ENCODE measurements at places on chromosomes 7 and 10.
A peak's percentile ranks its signal among the peaks of the same experiment; 100 is the strongest.

- DNase-seq, result no peak
Observed at GRCh38 chr7:30202671-30203070, 67.9 kb downstream of the MTURN start.

GRCh38 chr10:132653721-132654120, 116.1 kb downstream of the INPP5A start:
- DNase-seq, result no peak

- no peak for DNase-seq
Observed at GRCh38 chr10:114631090-114631665, 26.9 kb downstream of the ABLIM1 start.

GRCh38 chr10:82625512-82626189, 750.7 kb downstream of the NRG3 start:
- no peak for DNase-seq

- DNase-seq, result no peak
Observed at GRCh38 chr7:86647385-86648094, 3.8 kb downstream of the GRM3 start.

- DNase-seq, result no peak
Observed at GRCh38 chr7:82506208-82506607, 62.6 kb upstream of the CACNA2D1 start.

DNA sequence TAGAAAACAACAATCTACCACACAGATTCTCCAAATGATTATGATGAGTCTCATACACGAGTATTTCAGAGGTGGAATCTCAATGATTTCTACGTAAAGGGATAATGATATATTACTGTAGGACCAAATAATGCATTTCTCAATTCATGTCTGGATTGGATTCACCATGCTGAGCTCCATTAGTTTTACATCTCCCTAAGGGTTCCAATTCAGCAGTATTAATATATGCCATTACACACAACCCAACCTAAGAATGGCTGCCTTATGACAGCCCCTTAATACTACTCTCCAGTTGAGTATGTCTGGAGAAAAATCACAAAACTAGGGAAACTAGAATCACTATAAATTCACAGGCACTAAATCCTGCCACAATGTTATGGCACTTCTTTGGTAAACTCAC, 234.3 kb upstream of the PLXNA4 start:
- DNase-seq, result no peak

DNA sequence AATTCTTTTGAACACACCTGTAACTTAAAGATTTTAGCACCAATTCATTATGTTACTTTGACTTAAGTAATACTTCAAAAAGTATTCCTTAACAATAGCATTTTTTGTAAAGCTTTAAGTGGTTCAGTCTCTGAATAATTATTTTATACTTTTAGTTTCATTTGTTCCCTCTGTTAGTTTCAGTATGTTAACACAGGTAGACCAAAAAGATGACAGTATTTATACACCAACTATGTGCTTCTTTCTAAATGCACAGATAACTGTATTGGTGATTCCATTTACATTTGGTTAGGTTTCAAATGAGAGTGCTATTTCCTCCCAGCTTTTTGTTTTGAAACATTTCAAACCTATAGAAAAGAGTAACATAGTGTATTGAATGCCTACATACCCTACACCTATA, 14.0 kb downstream of the RALA start:
- DNase-seq, result no peak

DNA sequence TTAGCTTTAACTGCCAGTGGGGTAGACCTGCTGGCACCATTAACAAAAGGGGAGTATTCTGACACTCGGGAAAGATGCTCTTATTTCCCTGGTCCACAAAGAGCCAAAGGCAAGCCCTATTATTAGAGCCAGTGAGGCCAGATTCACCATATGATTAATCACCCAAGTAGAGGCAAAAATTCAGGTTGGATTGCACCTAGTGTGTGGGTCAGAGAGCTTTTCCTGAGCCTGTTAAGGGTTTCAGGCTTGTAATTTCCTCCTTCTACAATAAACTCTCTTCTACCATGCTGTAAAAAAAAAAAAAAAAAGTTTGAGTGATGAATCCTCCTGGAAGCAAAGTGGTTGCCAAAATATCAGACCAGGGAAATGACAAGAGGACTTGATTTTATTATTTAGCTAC, 163.5 kb downstream of the MBL2 start:
- DNase-seq, result no peak

- DNase-seq, result no peak
Observed at GRCh38 chr7:127871226-127871625, 160.0 kb downstream of the LRRC4 start.

- no peak for DNase-seq
Observed at GRCh38 chr7:104255194-104255593, 47.4 kb upstream of the ORC5 start.

GRCh38 chr7:81956520-81956919, 186.7 kb upstream of the HGF start:
- no peak for DNase-seq

DNA sequence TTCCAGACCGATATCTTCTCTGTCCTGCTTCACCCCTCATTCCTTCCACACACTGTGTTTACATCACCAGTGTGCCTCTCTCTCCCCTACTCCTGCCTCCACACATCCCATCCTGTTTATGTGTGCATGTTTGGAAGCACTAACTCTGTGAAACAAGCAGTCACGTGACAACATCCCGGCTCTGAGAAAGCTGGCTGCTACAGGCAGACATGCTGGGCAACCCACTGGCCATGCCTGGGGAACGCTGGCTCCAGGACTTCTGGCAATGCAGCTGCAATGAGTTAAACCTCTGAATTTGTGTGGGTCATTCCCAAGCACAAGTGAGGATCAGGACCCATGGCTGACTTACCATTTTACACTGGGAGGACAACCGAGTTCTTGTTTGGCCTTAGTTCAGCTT, 74.0 kb downstream of the WNT2 start:
- no peak for DNase-seq

GRCh38 chr7:22356701-22357310, at the start of gene RAPGEF5:
Gene RAPGEF5, minus strand, starts transcription at chr7:22357154. Its CDS starts 94 bp downstream, at chr7:22357060.
- no peak for DNase-seq

DNA sequence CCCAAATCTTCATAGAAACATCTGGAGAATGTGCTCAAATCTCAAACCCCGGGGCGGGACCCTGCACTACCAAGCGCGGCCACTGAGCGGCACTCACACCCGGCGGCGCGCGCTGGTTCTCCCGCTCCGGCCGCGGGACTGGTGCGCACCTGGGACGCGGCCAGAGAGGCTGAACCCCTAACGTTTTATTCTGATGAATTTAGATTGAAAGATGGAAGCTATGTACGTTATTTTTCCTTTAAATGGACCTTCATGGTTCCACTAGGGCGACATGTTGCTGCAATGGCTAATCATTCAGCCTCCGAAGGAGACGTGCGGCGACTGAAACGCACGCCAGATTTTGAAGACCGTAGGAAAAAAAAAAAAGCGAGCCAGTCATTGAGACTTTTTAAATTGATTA, 107.0 kb upstream of the INSIG1 start:
- DNase-seq, result peak; percentile 35

DNA sequence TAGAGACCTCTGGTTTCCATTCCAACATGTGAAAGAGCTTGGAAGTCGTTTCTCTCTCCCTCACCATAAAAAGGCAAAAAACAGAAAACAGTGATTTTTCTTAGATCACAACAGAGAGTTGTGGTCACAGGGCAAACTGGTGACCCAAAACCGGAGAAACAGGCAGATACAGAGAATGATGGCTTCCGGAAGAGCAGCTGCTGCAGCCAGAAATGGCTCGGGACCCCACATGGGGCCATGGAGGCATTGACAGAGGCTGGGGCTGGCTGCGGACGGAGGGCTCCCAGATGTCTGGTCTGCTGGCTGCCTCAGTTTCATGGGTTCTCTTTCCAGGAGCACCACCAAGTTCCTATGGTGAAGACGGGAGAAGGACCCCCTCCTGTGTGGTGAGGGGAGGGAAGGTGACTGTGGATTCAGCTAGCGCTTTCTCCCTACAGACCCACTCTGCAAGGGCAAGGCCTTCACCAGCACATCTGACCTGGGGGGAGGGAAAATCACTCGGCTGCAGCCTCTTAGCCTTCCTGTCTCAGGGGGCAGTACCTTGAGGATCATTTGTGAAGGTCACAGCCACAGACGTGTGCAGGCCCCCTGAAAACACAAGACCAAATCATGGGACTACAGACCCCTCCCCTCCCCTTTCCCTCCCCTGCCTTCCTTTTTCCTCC, 81.4 kb downstream of the WDR37 start:
- no peak for DNase-seq

DNA sequence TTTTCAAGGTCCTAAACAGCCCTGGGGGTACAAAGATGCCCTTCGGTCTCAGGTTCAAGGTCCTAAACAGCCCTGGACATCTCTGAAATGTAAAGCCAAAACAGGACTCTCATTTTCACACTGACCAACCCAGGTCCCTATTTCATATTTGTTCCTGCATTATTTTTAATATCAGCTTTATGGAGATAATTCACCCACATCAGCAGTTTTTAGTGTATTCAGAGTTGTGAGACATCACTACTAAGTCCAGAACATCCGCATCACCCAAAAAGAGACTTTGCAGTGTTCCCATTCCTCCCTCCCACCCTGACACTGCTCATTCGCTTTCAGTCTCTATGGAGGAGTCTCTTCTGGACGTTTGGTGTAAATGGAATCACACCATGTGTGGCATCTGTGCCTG, 420.2 kb downstream of the PTPRN2 start:
- no peak for DNase-seq

Data from NK-92 treated with Interleukin-12 subunit alpha and Interleukin-12 subunit beta, amount 100 ng/mL, for 24 hours (cell line).